ENCODE measurements at places on chromosomes 4 and X.

DNA sequence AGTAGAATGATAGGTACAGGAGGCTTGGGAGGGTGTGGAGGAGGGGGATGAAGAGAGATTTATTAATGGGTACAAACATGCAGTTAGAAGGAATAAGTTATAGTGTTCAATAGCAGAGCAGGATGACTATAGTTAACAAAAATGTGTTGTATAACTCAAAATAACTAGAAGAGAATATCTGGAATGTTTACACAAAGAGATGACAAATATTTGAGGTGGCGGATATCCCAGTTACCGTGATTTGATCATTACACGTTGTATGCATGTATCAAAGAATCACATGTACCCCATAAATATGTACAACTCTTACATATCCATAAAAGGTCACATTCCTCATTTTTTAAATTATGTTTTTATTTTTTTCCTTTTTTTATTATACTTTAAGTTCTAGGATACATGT, 456.6 kb downstream of the MAGEB5 start:
- DNase-seq: no peak

DNA sequence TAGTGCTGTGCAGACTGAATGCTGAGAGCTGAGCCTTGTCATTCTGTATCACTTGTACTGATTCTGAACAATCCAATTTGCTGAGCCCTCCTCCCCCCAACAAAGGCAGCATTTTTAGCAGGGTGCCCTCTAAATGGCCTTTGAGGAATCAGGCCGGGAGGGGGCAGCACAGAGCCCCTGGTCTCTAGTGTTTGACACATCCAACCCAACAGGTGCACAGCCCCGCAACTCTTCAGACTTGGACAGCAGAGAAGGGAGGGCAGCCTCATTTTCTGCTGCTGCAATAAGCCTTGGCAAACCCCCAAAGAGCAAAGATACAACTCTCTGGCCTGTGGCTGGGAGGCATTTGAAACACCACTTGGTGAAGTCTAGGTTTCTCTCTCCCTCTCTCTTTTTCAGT, 3.4 kb downstream of the ATP1B4 start:
- DNase-seq: peak; percentile 44

DNA sequence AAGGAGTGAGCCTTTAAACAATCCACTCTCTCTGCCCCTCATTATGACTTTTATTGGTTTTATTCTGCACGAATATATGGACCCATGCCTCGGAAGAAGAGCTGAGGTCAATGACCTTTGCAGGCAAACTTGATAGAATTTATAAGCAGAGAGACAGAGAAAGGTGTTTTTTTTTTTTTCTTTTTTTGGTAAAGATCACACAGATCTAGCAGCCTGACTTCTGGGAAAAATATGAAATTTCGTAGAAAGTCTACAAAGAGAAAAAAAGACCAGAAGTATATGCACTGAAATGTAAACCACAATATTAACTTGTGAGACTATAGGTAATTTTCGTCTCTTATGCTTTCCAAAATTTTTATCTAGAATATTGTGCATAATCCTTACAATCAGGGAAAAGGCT, 61.6 kb downstream of the LEF1 start:
- no peak for DNase-seq

DNA sequence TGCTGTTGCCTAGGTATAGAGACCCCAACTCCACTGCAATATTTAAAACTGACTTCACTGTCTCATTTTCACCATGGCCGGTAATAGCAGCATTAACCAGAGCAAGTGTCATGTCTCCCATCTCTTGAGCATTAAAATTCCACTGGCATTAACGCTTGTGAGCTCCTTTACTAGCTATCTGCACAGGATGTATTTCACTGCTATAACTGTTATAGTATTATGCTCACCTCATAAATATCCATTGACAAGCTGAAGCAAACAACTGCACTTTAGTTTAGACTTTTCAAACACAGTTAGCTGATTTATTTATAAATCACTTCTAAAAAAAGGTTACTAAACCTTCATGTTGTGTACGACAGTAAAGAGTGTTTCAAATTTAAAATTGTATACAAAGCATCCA, 157.8 kb downstream of the ANTXR2 start:
- no peak for DNase-seq

DNA sequence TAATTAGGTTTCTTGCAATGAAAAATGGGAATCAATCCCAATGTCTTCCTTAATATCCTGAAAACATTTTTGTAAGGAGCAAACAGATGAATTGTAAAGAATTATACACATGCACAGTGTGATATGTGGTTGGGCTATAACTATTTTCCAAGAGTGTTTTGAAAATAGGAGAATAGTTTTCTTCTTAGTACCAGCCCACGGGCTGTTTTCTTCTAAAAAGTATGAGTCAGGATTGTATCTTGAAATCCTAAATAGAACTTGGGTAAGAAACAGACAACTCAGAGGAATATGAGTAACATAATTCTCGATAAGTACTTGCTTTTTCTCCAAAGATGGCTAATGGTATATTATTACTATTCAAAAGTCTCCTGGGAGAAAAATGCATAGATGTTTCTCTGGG, 136.7 kb downstream of the MAGEC2 start:
- DNase-seq: no peak

DNA sequence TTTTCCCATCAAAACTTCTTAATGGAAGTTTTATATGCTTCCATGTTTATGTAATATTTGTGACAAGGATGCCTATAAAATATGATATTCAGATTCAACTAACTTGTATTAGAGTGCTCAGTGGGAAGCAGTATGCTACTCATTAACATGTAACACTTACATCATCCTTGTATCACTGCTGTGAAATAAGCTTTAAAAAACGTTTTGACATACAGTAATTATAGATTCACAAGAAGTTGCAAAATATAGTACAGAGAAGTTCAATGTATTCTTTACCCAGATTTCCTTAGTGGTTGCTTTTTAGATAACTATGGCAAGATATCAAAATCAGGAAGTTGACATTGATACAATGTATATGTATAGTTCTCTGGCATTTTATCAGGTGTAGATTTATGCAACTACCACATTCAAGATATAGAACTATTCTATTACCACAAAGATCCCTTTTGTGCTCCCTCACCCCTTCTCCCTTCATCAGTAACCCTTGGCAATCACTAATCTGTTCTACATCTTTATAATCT, 56.3 kb downstream of the DTHD1 start:
- no peak for DNase-seq

GRCh38 chrX:155778844-155779553, 102.1 kb upstream of the VAMP7 start:
- no peak for DNase-seq

DNA sequence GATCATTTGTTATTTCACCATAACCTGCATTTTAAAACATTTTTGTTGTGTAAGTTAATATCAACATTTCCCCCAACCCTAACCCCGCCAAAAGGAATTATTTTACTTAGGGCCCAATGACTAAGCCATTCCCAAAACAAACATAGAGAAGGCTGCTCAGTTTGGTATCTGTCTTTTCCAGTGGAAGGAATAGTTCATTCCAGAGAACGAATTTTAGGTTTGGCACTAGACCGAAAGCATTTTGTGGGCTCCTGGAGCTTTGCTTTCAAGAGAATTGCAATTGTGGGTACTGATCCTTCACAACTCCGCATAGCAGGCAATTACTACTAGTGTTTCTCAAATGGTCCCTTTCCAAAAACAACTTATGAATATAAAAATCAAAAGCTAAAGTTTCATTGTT, 226.7 kb upstream of the MAD2L1 start:
- DNase-seq: no peak

DNA sequence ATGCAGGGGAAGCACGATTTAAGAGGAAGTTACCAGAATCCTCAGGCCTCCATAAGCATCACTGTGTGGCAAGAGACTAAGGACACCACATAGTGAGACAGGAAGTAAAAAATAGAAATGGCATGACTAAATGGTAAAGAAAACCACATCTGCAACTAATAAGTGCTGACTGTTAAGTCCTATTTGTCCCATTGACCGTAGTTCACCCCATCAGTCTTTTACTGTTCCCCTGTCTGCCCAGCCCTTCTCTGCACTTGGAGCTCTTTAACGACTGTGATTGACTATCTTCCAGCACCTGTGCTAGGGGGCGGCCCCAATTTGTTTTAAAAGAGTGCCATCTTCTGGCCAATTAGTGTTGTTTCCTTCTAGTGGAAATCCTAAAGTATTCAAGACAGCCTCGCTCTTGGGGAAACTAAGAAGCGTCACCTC, 94.2 kb downstream of the MAOA start:
- DNase-seq: peak; percentile 51

GRCh38 chr4:119841361-119841760, 212.8 kb upstream of the PDE5A start:
- DNase-seq: no peak

GRCh38 chrX:47264483-47265173, 31.8 kb downstream of the USP11 start:
- no peak for DNase-seq

- DNase-seq: no peak
Observed at GRCh38 chrX:16578218-16578617, 71.7 kb upstream of the S100G start.

DNA sequence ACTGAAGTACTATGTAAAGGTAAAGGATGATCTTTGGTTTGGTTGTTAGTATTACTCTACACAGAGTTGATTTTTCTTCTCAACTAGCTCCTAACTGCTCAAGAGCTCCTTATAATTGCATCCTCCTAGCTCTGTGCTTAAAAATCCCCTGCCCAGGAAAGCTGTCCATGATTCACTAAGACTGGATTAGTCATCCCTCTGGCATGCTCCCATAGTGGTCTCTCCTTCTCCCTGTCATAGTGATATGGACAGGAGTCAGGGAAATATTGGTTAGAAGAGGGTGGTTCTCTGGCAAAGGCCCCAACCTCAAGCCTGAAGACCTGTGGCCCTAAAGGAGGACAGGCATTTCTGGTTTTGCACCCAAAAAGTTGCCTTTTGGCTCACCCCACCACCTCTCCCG, 242.3 kb upstream of the KCNIP4 start:
- DNase-seq: no peak

- DNase-seq: no peak
Observed at GRCh38 chr4:140837736-140838135, 81.6 kb upstream of the TBC1D9 start.

DNA sequence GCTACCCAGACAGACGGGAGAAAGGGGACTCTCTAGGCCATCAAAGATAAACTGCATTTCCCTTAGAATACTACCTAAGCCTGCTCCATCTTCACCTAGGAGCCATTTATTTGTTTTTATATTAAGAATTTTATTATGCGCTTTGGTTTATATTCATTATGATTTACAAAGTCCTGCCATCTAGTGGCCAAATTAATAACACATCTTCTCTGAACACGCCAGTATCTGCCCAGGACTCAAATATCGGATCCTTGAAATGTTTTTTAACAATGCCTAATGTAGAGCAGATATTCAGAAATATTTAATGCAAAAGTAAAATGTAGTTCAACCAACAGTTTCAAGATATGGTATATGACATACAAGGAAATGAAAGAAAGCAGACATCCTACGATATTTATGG, 20.8 kb upstream of the PRPS2 start:
- DNase-seq: no peak

DNA sequence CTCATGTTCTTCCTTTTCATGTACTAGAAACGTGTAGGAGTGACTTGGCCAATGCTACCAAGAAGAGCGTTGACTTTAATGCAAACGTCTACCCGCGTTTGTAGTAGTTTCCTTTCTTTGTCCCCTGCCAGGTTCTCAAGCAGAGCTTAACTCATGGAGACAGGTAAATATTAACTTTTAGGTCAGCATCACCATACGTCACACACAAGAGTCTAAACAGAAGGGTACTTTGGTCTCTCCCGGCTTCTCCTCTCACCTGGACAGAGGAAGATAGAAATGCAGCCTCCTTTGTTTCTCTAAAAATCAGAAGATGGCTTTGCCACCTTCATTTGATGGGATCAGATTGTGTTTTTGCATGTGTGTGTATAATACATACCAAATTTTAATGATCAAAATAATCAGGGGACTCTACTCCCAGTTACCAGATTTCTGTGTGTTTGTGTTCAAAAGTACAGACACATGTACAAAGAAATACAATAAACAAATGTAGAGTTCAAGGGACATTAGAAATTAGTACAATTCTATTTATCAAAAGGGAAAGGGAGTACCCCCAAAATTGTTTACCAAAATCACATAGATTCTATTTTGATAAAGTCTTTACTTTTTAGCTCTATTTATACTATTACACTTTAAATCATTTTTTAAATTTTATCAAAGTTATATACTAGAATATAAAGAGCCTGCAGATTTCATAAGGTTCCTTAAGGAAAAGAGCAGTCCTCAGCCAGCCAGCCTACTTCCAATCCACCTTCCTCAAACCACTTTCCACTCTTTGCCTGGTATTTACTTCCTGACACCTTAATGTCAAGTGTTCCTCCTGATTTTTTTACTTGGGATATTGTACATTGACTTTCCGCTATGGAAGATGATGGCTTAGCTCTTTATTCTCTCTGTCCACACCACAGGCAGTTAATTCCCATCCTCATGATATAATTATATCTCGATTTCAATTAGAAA, 195.5 kb downstream of the RELL1 start:
- DNase-seq: no peak

DNA sequence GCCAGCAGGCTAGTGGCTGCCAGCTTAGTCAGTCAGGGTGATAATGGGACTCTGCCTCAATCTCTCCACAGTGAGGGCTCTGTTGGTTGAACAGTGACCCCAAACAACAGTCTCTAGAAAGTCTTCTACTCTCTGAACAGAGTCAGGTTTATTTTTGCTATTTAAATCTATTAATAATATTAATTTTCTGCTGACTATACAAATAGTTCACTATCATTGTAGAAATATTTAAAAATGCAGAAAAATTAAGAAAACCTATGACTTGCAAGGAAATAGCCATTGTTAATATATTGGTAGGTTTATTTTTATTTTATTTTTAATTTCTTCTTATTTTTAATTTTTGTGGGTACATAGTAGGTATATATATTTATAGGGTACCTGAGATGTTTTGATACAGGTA, 67.9 kb upstream of the AADAT start:
- no peak for DNase-seq

DNA sequence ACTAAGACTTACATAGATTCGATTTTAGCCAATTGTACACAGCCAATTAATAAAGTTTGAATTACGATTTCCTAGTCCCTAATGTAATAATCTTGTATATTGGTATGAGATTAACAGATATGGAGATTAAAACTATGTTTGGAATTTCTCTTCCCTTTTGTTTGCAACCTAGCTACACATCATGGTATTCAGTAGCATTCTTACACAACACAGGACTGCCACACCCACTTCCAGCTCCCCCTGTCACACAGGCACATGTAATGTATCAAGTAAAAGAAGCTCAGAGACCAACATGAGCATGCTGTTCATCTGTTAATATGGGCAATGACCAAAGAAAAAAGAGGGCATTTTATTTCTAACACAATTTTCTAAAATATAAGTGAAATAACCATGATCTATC, 12.8 kb downstream of the SLC6A14 start:
- no peak for DNase-seq

GRCh38 chrX:13387666-13388494, 68.0 kb upstream of the ATXN3L start:
- no peak for DNase-seq

DNA sequence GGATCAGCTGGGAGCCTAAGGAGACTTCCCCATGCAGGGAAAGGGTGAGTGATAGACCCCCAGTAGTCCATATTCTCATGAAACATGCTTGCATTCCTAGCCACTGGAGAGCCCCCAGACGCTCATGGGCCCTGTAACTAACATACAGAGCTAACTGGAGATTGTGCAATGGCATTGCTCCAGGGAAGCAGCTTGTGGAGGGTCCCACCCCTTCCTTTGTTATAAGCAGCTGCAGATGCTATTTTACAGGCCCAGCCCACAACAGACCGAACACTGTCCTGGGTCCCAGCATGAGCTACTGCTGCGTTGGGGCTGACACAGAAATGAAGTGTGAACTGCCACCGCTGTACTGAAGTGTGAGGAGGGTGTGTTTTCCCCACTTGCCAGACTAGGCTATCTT, 1465.7 kb upstream of the DIAPH2 start:
- peak; percentile 4 for DNase-seq

- no peak for DNase-seq
Observed at GRCh38 chr4:168812806-168813205, 197.2 kb downstream of the CBR4 start.

Data from iPS-NIHi11 (cell line).